ENCODE measurements at places on chromosomes 5 and 9. TPM values are rescaled to one million over a fixed set of nuclear protein-coding genes. Genes with fewer than 3 reads are reported as not detected.

PCDHB4 gene
- polyA plus RNA-seq: 5.1 TPM

DNA sequence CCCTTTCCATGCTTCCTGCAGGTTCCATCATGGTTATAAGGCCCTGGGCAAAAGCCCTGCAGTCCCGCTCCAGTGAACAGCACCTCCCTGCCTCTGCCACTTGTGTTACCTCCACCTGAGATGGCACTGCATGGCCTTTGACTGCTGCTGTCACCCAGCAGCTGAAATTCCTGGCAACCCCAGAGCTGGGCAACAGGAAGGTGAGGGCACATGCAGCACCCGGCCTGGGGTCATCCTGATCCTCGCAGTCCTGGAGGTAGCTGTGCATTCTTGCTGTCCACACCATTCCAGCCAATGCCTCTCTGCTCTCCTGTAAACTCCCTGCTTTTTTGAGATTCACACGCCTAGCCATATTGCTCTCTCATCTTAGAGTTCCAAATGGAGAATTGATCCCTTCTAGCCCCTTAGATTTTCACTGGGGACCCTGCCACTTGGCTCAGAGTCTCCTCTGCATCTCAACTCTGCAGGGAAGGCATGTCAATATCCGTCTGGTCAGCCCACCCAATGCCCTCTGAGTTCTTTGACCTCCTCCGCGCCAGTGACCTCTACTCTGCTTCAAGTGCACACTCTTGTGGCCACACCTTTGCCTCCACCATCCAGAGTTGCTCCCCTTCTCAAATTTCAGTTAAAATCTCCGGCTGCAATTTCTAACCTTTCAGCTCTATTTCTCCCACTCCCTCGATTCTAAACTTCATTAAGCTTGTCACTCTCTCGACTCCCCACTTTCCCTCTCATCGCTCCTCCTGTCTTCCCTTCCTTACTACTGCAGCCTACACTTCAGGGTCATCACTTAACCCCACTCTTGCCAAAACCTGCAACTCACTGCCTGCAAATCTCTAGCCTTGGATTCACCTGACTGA, 93.4 kb downstream of the ANKH start:
- no peak for DNase-seq

GRCh38 chr5:149416987-149417710, 38.1 kb upstream of the IL17B start:
- DNase-seq: no peak

TAF11L10 gene
- not detected for polyA plus RNA-seq

- DNase-seq: no peak
These were observed 178.4 kb downstream of the MPDZ start for GRCh38 chr9:13100914-13101572.

DNA sequence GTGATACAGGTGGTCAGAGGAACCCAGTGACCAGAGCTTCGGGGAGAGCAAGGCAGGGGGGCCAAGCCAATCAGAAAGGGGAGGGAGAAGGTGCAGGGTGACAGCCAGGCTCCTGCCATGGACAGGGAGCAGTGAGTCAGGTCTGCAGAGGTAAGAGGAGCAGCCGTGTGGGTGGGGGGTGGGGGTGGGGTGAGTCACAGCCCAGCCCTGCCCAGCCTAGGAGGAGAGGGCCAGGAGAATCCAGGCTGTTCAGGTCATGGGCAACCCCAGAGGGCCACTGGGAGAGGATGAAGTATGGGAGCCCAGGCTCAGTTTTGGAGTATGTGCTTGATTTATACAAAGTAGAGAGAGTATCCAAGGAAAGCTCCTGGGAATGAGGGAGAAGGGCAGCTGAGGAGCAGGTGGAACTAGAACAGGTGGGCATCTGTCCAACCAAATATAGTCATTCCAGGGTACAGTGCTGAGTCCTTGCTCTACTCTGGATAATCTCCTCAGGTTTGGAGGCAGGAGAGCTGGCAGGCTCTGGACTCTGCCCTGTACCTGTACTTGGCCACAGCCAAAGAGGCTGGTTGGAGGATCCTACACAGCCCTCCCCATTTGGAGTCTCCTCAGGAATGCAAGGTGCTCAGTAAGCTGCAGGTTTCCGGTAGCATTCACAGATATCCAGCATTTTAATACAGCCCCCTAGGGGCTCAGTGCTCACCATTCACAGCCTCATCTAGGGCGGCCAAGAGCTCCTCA, 1.6 kb downstream of the HBEGF start:
- no peak for DNase-seq

Data from pancreas (tissue), 10 donors.